ENCODE measurements at places on chromosomes 16 and 17.
A peak's percentile ranks its signal among the peaks of the same experiment; 100 is the strongest.

DNA sequence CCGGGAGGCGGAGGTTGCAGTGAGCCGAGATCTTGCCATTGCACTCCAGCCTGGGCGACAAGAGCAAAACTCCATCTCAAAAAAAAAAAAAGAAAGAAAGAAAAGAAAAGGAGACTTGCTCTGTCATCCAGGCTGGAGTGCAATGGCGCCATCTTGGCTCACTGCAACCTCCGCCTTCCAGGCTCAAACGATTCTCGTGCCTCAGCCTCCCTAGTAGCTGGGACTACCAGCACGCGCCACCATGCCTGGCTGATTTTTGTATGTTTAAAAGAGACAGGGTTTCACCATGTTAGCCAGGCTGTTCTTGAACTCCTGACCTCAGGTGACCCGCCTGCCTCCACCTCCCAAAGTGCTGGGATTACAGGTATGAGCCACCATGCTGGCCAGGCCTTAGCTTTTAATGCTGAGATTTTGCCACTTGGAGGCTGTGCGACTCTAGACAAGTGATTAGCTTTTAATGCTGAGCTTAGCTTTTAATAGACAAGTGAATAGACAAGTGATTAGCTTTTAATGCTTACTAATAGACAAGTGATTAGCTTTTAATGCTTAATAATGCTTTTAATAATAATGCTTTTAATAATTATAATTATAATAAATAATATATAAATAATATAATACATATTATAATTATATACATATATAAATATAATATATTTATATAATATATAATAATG is 9.6 kb downstream of the LDAF1 start:
- DNase-seq, result no peak

- no peak for DNase-seq
These were observed 10.6 kb downstream of the SLC52A1 start for GRCh38 chr17:5024604-5025003.

DNA sequence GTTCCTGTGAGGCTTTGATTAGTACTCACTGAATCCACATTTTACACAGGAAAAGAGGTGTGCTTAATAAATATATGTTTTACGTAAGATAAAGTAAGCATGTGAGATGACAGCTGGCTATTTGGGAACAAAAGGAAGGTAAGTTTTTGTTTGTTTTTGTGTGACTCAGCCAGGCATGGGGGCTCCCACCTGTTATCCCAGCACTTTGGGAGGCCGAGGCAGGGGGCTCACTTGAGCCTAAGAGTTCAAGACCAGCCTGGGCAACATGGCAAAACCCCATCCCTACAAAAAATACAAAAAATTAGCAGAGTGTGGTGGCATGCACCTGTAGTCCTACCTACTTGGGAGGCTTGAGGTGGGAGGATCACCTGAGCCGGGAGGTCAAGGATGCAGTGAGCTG is 17.9 kb downstream of the GPR142 start:
- DNase-seq, result no peak

DNA sequence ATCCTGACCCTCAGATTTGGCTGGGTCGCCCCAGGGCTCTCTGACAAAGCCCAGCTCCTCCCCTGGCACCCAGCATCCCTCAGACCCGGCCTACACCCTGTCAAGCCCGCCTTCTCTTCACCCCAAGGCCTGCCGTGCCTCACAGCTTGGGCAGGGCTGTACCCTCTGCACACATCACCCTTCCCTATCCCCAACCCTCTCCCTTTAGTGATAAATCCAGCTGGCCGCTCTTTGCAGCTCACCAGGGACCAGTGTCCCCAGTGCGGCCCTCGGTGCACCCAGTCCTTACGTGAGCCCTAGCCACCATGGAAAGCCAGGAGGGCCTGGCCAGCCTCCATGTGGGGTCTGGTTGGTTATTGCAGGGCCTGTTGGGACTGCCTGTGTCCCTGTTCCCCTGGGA is 74.5 kb downstream of the RAI1 start:
- DNase-seq, result no peak

DNA sequence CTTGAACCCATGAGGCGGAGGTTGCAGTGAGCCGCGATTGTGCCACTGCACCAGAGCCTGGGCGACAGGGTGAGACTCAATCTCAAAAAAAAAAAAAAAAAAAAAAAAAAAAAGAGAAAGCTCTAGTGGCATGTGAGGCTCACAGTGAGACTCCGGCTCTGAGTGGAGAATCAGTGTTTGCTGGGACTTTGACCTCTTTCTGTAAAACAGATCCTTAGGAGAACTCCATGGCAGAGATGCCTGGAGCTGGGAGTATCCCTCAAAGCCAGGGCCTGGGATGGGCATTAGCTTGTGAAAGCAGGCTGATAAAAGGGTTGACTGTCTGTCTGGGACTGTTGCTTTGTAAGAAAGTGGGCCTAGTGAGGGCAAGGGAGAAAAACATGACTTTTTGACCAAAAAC is 46.4 kb downstream of the ZNF207 start:
- DNase-seq, result no peak

- no peak for DNase-seq
These were observed 1.0 kb downstream of the VEZF1 start for GRCh38 chr17:57986841-57987580.

GRCh38 chr16:55539488-55539887 is 27.0 kb upstream of the CAPNS2 start:
- DNase-seq, result no peak

DNA sequence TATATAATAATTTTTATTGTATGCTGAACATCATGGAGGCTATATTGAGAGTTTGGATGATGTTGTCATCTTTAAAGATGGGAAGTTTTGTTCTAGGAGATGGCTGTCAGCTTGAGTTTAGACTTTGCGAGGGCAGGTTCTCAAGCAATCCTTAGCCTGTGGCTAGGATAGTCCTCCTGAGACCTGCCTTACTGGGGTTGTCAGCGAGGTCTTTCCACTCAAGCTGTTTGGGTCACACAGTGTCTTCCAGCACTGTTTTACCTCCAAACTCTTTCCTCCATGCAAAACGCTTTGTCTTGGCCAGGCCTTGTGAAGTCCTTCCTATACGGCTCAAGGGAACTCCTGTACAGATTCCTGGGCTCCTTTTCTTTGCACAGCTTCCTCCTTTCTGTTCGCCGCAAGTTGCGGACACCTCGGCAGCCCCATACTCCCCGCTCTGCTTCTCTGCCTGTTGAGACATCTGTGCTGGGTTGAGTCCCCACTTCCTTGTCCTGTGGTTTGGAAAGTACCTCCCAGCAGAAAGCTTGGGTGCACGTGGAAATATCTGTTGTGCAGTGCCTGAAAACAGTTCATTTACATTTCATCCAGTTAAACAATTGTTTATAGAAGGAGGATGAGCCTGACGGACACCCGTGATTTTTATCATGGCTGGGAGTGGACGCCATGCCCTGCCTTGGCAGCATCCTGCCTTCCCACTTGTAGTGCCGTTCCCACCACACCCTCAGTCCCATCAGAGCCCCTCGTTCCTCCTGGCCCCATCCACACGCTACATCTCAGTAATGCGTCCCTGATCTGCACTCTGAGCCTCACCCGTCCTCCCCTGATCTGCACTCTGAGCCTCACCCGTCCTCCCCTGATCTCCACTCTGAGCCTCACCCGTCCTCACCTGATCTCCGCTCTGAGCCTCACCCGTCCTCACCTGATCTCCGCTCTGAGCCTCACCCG is 55.0 kb upstream of the CBFA2T3 start:
- DNase-seq, result peak; percentile 17
